ENCODE measurements at places on chromosomes 12 and 14. TPM values are rescaled to one million over a fixed set of nuclear protein-coding genes. Genes with fewer than 3 reads are reported as not detected.

FRMD6 gene
- 99.1 TPM for total RNA-seq

OR6C68 gene
- total RNA-seq: not detected

DNA sequence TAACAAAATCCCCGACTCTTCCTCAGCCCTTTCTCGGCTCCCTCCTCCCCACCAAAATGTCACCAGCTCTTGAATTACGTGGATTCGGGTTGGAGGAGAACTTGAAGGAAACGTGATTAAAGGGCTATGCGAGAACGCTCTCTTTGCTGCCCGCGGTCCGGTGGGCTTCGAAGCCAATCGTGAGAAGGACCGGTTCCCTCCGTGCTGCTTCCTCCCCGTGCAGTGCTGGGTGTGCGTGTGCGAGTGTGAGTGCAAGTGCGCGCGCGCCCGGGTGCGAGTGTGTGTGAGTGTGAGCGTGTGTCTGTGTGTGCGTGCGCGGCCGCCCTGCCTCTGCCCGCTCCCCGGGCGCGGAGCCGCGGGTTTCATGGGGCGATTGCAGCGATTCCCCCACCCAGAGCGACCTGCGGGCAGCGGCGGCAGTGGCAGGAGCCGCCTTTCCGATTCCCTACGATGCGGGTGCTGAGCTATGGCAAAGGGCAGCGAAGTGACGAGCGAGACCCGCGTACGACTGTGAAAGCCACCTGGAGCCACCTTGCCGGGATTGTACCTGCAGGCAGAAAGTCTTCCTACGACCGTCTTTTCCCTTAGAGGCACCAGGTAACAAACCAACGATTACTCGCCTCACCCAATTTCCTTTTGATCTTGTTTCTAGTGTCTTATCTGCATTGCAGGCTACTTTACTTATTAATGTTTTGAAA is 1.4 kb downstream of the LRFN5 start:
- DNase-seq: no peak

DNA sequence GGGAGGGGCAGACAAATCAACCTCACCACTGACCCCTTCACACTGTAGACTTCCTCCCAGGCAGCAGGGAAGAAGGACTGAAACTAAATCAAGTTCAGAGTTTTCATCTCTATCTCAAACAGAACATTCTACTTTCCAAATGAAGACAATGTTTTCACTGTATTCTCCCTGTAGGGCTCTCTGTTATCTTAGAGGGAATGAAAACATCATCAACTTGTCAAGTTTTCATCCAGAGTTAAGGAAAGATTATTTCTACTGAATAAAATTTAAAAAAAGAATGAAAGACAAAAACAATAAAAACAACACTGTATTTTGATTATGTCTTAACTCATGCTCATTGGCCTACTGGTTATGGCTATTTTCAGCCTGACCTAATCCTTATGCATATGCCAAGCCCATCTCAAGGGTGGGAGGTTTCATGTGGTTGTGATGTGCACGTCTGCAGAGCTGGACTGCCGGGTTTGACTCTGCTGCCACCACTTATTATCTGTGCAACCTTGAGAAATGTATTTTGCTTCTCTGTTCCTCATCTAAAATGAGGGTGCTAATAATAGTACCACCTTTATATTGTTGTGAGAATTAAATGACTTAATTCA is 152.0 kb upstream of the AVPR1A start:
- DNase-seq: no peak

- no peak for DNase-seq
Measured at GRCh38 chr14:100285913-100286400, 20.3 kb downstream of the SLC25A29 start.

- DNase-seq: no peak
Measured at GRCh38 chr12:45125997-45126396, 75.1 kb upstream of the DBX2 start.

Measured in suprapubic skin (tissue), 4 donors.